NT2/D1 (cell line): ENCODE measurements at places on chromosomes 4 and X.

GRCh38 chr4:146224326-146224966, 10.1 kb downstream of the REELD1 start:
- no peak for DNase-seq

DNA sequence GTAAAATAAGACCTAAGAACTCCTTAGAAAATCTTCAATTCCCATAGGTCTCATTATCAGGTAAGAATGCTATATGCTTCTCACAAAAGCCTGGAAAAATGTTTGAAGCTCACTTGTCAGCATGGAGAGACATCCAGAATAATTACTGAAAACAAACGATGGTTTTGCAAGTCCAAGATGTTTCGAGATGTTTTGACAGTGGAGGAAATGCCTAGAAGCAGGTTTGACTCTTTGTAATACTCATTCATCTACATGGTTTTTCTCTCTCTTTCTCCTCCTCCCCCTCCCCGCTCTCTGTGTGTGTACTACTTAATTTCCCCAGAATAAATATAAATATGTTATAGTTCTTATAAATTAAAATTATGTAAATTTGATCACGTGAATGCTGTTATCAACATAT, 131.9 kb upstream of the NR3C2 start:
- no peak for DNase-seq

DNA sequence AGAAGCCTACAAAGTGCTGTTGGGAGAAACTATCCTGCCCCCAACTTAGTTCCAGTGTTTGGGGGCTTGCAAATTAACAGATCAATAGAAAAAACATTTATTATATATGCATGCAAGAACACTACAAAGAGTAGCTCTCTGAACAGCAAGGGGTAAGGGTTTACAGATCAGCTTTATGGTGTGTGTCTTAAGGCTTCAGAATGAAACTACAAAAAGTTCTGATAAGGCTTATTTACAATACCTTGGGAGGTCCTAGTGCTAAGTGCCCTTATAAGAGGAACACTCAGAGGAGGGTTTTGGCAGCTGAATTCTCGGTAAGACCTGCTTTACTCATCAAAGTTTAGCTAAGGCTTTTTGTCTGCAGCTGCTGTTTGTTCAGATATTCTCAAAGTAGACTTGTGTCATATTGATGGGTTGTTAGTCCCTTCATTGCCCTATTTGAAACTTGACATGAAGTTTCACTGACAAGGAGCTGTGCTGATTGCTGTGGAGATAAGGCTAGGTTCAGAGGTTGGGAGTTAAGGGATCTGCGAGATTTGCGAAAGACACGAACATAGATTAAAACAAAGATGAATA, 7.7 kb downstream of the ERVMER34-1 start:
- DNase-seq = no peak

GRCh38 chr4:154030746-154031145, 241.9 kb upstream of the SFRP2 start:
- no peak for DNase-seq

GRCh38 chr4:8910822-8911315, 39.2 kb upstream of the HMX1 start:
- DNase-seq = no peak

DNA sequence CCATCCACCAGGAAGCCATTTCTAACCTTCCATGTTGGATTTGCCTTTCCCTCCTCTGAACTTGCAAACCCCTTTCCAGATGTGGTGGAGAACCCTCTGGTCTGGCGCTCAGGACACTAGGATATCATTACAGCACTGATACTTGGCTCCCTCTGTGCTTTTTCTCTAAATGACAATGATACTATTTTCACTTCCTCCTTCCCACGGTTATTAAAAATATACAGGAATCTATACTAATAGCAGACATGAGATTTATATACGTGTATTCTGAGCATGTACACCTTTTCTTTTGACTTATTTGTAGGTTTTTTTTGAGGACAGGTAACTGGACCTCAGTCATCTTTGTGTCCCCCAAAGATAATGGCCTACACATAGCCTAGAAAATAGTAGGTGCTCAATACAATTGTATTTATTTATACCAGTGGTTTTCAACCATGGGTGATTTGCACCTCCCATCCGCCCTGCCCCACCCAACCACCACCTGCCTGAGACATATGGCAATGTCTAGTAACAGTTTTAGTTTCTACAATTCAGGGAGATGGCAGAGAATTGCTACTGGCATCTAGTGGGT, 60.4 kb upstream of the PLAC8 start:
- DNase-seq = no peak

- no peak for DNase-seq
Observed at GRCh38 chr4:142218726-142219125, 582.3 kb downstream of the IL15 start.

DNA sequence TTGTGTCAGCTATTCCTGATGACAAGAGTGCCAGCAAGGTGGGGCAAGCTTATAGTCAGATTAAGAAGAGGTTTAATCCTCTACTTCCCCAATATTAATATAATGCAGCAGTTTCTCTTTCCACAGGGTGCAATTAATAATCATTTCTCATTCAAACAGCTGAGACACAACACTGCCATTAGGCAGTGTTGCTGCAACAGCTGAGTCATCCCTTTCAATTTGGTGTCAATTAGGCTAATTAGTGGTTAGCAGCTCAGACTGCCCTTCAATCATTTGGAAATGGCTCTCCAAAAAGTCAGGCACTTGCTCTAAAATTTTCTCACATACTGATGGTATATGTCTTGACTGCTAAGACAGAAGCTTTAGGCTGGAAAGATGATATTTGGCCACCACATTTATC, 265.7 kb upstream of the FAM241A start:
- no peak for DNase-seq

GRCh38 chr4:84091266-84091665, 407.8 kb downstream of the NKX6-1 start:
- DNase-seq = no peak

DNA sequence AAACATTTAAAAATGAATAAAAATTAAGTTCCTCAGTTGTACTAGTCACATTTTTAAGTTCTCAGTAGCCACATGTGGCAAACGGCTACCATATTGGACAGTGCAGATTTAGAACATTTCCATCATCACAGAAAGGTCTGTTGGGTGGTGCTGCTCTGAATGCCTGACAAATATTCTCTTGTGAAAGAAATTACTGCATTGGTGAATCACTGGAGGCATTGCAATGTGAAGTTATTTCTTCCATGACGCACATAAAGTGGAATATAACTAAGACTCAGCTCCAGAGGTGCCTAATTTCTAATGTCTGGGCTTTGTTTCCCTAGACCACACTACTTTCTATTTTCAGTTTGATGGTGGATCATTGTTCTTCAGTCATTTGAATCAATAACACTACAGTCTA, 44.9 kb downstream of the CLNK start:
- DNase-seq = no peak

DNA sequence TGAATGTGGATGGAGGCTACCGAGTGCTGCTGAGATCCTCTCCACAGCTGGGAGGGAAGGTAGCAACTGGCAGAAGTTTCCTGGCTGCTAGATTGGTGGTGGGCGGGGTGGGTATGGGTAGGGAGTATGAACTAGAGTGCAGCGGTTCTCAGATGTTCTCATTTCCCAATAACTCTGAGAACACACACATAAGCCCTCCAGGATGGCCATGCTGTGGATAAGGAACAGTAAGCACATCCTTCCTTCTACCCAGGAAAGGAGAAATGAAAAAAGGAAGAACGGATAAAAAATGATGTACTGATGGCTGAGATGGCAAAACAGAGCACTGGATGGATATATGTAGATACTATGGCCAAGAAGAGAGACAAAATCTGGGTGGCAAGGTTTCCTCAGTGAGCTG, 116.0 kb downstream of the ZNF827 start:
- no peak for DNase-seq

- DNase-seq = no peak
Observed at GRCh38 chr4:185859111-185859510, 47.1 kb upstream of the SORBS2 start.

DNA sequence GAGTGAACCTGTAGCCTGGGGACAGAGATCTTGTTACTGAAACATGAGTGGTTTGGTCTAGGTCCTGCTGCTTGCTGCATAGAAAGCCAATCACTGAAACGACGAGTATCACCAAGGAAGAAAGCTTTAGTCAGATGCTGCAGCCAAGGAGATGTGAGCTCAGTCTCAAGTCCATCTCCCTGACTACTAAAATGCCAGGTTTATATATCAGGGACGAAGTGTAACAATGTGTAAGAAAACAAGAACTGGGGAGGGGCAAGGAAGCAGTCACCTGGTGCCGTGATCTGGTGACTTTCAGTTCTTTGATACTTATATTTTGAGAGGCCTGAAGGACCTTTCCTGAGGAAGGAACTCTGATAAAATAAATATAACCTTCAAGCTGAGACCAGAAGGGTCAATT, 19.6 kb upstream of the ABRAXAS1 start:
- no peak for DNase-seq

DNA sequence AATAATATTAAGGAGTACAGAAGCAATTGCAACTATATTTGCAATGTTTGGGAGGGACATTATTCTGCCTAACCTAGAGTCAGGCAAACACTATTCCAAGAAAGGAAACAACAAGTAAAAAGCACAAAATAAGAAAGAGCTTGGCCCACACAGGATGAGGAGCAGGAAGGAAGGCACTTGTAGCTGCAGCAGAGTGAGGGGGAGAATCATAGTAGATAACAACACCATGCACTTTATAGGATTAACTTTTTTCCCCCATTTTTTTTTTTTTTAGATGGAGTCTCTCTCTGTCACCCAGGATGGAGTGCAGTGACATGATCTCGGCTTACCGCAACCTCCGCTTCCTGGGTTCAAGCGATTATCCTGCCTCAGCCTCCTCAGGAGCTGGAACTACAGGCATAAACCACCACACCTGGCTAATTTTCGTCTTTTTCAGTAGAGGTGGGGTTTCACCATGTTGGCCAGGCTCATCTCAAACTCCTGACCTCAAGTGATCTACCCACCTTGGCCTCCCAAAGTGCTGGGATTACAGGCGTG, 10.3 kb upstream of the JCHAIN start:
- DNase-seq = no peak

GRCh38 chr4:15656038-15656470, 897 bp upstream of the FBXL5 start:
- peak; percentile 35 for DNase-seq

DNA sequence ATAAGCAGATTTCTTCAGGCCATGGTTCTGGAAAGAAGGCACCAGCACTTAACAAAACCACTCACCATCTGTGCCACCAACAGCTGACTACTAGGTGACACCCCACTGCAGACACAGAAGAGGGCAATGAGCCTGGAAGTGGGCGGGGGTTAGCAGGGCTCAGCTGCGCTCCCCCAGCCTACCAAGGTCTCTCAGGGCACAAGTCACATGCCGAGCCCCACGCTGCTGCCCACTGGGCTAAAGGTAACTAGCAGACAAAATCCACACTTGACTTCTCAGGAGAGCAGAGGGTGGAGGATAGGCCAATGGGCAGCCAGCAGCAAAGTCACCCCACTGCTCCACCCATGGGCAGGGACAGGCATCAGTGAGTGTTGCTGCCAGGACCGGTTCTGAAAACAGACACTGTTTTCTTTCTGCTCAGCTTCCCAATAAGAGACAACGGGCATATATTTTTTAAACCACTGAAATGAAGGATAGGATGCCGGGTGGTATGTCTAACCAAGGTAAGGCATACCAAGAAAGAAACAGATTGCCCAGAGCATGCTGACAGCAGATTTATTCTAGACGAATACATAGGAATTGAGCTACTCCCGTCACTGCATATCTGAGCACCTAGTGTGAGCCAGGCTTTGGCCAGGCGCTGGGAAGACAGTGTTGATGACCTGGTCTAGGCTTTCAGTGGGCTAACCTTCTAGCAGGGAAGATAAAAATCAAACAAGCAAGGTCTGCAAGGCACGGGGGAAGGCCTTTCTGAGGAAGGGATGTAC, 20.1 kb downstream of the ACSL1 start:
- DNase-seq = no peak

- peak; percentile 1 for DNase-seq
Observed at GRCh38 chrX:141278306-141278705, 36.0 kb upstream of the SPANXC start.
